ENCODE measurements at places on chromosomes 12 and 14.
A peak's percentile ranks its signal among the peaks of the same experiment; 100 is the strongest.

- DNase-seq: no peak
Observed at GRCh38 chr14:53042480-53042879, 91.6 kb upstream of the FERMT2 start.

- no peak for DNase-seq
Observed at GRCh38 chr14:74014299-74014698, 4.8 kb downstream of the ENTPD5 start.

DNA sequence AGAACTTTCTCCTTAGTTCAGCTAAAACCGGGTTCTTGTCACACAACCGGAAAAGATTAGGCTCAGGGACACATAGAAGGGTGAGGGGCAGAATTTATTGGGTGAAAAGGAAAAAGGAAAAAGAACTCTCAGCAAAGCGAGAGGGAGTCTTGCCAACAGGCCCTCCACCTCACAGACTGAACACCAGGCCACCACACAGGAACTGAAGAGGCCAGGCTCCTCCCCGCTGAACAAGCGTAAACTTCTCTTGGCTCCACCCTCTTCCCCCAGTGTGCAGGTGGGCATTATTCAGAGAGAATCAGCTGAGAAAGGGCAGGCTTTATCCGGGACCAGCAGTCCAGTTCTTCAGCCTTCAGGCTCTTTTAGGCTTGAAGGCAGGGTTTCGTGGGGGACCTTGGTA, 125.6 kb upstream of the FGD4 start:
- no peak for DNase-seq

- no peak for DNase-seq
Observed at GRCh38 chr14:31965071-31965734, 111.9 kb upstream of the ARHGAP5 start.

- no peak for DNase-seq
Observed at GRCh38 chr12:48903363-48903981, 21.8 kb downstream of the FKBP11 start.

DNA sequence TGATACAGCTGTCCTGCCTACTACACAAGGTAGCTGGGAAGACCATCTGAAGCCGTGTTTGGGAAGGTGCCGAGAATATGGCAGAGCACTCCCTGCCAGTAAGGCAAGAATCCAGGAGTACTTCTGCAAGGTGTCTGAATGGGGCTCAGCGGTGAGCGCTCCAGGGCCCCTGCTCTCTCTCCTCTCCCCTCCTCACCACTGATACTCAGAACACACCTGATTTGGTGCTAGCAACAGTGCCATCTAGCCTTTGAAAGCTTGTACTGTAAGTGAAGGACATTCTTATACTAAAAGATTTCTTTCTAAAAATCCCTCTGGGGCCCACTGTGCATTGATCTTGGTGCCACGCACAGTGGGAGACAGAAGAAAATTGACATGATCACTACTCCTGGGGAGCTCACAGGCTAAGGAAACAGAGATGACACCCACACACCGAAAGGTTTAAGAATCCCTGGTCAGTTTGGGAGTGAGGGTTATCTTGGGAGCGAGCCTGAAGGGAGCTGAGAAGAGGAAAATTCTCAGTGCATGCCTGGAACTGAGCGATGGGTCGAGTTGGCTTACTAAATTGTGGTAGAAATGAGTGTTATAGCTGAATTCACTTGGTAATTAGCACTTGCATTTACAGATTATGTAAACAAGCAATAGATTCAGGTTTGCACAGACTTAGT, 216.9 kb downstream of the NTF3 start:
- peak; percentile 48 for DNase-seq

GRCh38 chr14:66038618-66039017, 447.6 kb upstream of the CCDC196 start:
- peak; percentile 7 for DNase-seq

DNA sequence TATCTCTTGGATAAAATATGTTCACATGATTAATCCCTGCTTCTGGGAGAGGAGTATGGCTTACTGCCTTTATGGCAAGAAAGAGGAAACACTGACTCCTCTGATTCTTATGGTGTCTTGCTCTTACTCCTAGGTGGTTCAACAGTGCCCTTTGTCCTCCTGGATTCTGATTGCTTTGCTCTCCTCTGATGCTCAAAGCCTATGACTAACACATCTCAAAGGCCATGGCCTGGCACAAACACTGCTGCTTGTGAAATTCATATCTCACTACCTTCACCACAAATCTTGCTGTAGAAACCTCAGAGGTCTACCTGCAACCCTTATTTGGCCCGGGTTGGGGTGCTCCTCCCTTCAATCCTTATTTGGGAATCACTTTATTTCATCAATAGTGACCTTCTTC, 217.2 kb downstream of the C12orf50 start:
- DNase-seq: no peak

- peak; percentile 99 for DNase-seq
Observed at GRCh38 chr14:20343092-20343861, at the start of gene PARP2. Gene PARP2, plus strand, starts transcription at chr14:20343635. Its CDS starts 7 bp downstream, at chr14:20343642.

- no peak for DNase-seq
Observed at GRCh38 chr14:38442208-38442607, 186.3 kb upstream of the CLEC14A start.

GRCh38 chr12:42935756-42936155, 346.2 kb upstream of the PRICKLE1 start:
- DNase-seq: no peak

DNA sequence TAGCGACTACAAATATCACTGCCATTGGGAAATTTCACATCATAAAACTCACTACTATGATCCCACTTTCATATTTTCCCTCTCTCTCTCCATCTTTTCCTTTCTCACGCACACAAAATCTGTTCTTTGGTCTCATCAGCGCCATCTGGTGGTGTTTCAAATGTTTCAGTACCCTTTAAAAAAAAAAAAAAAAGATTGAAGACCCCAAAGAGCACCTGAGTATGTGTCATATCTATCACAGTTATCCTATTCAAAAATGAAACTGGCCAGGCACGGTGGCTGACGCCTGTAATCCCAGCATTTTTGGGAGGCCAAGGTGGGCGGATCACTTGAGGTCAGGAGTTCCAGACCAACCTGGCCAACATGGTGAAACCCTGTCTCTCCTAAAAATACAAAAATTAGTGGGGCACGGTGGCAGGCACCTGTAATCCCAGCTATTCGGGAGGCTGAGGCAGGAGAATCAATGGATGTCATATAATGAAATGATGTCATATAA, 72.4 kb downstream of the TTC9 start:
- DNase-seq: peak; percentile 72

- DNase-seq: no peak
Observed at GRCh38 chr14:61104358-61104757, 123.3 kb downstream of the SLC38A6 start.

DNA sequence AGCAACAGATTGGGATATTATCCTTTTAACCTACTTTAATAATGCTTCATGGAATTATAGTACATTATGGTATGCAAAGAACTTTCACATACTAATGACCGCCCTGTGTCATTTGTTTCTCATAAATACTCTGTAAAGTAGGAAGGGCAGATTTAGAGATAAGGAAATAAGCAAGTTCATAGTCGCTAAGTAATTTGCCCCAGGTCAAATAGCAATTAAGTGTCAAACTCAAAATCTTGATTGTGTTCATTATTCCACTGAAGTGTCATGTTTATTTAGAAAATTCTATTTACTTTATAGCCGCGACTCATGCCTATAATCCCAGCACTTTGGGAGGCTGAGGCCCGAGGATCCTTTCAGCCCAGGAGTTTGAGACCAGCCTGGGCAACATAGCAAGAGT, 98.7 kb upstream of the ATF1 start:
- DNase-seq: no peak

- DNase-seq: no peak
Observed at GRCh38 chr12:12636641-12637040, 25.0 kb downstream of the CREBL2 start.

GRCh38 chr12:64110864-64111263, 111.2 kb downstream of the KICS2 start:
- no peak for DNase-seq

DNA sequence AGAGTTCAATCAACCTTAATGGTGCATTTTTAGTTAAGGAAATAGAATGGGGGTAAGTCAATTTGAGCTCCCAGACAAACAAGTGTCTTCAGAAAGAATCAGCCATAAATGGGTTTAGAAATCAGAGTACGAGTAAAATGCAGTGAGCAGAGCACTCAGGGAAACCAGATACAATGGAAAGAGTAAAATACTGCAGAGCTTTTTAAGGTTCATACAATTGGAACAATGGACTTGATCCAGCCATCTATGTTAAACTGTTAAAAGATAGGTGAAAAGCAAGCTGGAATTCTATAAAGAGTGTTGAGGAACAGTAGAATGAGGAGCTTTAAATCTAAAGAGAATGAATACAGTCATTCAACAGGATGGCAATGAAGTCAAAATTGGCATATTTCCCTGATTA, 23.8 kb upstream of the PCNX4 start:
- no peak for DNase-seq

- DNase-seq: no peak
Observed at GRCh38 chr12:42444192-42444943, 118.4 kb downstream of the PPHLN1 start.

- DNase-seq: peak; percentile 41
Observed at GRCh38 chr12:92469837-92470236, 233.0 kb upstream of the PLEKHG7 start.

DNA sequence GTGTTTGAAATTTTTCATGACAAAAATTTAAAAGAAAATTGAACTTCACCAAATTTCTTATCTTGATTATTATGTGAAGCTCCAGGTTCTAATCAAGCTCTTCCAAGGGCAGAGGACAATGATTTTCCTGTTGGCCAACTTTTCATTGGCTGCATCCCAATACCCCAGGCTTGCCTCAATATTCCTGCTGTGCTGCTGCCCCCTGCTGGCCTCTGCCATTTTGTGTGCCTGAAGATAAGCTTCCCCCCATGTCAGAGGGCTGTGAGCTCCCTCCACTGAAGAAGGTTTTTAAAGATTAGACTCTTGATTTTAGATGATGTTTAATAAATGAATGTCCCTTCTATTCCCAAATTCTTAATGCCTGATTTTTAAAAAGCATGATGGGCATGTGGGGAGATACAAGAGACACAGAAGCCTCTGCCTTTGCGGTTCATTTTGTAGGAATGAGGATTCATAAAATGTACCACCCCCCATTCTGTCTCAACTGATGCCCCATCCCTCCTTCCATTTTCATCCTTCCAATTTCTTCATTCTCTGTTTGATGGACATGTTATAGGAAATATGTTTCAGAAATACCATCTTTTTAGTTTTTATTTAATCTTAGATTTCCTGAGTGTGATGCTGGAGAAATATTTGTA, 76.7 kb upstream of the RGS6 start:
- peak; percentile 53 for DNase-seq

DNA sequence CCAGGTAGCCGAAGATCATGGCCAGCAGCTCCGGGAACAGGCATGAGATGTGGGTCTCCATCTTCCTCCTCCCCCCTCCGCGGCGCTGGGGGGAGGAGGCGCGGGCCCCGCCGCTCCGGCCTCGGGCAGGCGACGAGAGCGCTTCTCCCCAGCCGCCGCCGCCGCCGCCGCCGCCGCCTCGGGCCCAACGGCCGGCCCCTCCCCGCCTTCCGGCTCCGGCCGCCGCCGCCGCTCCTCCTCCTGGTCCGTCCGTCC, 448 bp downstream of the FBXL14 start:
- peak; percentile 86 for DNase-seq

Measured in SW480 (cell line).